LoVo (cell line): ENCODE measurements at places on chromosomes 3 and 15.

DNA sequence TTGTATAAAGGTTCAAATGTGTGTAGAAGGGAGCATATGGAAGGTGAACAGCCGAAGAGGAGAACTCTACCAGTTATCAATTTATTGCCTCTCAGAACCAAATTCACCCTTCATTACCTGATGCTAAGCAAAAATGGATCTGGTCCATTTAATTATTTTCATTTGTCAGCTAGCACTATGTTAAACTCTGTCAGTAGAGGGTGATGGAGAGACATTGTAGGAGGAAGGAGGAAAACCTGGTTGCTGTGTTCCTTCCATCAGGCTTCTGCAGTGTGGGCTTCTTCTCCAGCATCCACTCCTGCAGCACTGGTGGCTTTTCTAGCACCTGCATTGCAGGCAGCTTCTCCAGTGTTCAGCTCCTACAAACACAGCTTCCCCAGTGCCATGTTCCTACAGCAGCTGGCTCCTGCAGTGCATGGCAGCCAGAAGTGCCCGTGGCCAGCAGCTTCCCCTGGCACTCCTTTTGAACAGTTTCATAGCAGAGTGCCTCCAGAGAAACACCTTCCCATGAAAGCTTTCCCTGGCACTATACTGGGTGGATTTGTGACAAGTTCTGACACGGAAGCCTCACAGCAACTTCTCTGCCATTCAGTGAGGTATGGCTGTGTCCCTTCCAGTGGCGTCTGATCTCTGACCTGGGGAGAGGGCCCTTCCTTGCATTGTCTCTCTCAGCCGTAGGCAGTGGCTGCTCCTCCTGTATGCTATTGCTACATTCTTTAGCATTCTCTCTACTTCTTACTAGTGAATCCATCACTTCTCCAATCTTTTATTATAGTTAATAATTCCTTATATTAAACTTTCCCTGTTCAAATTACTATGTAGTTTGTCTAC is 14.6 kb upstream of the IL17RD start:
- no peak for DNase-seq

- DNase-seq, result no peak
Observed at GRCh38 chr15:59378855-59379254, 6.2 kb upstream of the MYO1E start.

- no peak for DNase-seq
Observed at GRCh38 chr3:165225604-165226003, 29.4 kb upstream of the SLITRK3 start.

DNA sequence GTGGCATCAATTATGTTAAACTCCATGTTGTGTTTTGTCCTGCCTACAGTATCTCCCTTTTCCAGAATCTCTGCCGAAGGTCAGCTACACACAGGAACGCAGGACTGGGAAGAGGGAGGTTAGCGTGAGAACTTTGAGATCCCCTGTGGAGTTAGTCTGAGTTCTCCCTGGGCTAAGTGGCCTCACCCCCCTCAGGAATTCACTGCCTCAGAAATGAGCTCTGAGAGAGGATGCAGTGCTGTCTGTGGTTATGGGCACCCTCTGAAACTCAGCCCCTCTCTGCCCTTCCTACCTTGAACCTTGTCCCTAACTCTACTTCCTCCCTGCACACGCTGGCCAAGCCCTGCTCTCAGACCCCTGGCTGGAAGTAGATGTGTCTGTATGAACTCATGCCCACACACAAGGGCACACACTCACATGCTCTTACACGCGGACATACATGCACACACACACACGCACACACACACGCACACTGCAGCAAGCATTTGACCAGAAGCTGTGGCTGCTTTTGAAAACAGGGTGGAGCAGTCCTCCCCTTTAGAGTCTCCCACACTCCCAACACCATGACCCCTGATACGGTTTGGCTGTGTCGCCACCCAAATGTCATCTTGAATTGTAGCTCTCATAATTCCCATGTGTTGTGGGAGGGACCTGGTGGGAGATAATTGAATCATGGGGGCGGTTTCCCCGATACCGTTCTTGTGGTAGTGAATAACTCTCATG is 5.3 kb upstream of the VIPR1 start:
- peak; percentile 96 for DNase-seq

GRCh38 chr3:122810734-122811133 is 15.9 kb downstream of the SLC49A4 start:
- DNase-seq, result no peak

DNA sequence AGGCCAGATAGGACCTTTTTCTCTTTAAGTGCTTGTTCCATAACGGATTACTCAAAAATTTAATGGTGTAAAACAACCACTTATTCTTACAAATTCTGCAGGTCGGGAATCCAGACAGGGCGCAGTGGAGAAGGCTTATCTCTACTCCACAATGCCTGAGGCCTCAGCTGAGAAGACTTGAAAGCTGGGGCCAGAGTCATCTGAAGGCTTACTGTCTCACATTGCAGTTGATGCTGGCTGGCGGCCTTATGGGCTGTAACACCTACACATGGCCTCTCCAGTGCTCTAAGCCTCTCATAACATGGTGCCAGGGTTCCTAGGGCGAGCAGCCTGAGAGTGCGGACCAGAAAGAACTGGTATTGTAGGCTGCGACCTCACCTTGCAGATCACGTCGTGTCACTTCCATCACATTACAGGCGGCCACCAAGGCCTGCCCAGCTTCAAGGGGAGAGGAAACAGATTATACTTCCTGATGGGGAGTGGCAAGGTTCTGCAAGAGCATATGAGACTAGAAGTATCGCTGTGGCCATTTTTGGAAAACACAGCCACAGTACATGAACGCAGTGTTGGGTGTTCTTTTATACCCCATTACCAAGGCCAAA is 32.4 kb downstream of the CMTM7 start:
- no peak for DNase-seq

DNA sequence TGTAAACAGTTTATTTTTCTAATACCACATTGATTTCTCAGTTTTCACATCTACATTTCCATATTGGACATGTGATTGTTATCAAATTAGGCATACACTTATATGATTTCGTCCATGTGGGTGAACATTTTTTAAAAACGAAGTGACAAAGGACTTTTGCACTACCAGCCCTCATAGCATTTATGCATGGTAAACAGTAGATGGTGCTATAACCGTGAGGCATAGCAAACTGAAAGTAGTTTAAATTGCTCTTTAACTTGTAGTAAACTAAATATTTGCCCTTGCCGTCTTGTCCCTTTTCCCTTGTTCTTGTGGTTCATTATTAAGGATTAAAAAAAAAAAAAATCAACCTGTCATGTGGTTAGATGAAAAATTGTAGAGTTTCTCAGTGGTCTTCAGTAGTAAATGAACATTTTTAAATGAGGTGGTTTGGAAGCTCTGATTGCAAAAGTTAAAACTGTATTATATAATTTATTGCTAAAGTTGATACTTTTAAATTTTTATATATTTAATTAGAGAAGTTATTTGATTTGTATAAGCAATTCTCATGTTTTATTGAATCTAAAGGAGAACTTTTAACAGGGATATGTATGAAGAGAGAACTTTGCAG is 24.0 kb downstream of the STX19 start:
- DNase-seq, result peak; percentile 56

GRCh38 chr3:36220173-36220572 is 160.1 kb upstream of the STAC start:
- DNase-seq, result no peak

- DNase-seq, result no peak
Observed at GRCh38 chr15:65663521-65663920, 41.8 kb downstream of the SLC24A1 start.

GRCh38 chr3:190616637-190617036 is 102.8 kb downstream of the IL1RAP start:
- no peak for DNase-seq

DNA sequence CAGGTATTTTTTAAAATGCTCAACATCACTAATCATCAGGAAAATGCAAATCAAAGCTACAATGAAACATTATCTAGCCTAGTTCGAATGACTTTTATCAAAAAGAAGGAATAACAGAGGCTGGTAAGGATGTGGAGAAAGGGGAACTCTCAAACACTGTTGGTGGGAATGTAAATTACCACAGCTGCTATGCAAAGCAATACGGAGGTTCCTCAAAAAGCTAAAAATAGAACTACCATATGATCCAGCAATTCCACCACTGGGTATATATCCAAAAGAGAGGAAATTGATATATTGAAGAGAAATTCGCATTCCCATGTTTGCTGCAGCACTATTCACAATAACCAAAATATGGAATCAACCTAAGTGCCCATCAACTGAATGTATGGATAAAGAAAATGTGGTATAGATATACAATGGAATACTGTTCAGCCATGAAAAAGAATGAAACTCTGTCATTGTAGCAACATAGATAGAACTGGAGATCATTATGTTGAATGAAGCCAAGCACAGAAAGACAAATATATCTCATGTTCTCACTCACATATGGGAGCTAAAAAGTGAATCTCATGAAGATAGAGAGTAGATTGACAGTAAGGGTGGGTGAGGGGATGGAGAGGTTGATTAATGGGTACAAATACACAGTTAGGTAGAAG is 19.7 kb upstream of the CLN6 start:
- no peak for DNase-seq

- no peak for DNase-seq
Observed at GRCh38 chr3:64276131-64276530, 50.9 kb upstream of the PRICKLE2 start.

DNA sequence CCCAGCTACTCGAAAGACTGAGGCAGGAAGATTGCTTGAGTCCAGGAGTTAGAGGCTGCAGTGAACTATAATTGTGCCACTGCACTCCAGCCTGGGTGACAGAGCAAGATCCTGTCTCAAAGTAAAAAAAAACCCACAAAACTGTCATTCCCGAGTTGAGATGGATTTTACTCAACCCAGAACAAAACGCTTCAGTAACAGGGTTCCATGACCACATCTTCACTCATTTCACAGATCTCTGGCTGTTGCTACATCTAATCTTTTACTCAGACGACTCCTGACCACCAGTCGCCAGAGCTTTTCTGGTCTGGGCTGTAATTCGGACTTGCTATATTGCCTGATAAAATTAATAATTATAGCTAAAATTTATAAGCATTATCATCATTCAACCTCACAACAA is 2.4 kb downstream of the DRD3 start:
- no peak for DNase-seq

DNA sequence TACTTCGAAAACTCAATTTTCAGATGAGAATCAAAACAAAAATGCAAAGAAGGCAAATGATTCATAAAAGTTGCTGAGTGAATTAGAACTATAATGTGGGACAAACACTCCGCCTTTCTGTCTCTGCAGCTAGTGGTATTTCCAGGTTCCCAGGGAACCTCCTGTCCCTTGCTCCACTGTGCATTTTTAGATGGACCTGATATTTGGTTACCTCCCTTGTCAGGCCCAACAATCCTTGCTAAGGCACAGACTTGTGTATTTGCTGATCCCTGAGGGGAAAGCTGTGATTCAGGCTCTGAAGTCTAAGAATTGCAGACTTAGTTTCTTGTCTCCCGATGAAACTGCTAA is 162.7 kb downstream of the LPP start:
- no peak for DNase-seq

DNA sequence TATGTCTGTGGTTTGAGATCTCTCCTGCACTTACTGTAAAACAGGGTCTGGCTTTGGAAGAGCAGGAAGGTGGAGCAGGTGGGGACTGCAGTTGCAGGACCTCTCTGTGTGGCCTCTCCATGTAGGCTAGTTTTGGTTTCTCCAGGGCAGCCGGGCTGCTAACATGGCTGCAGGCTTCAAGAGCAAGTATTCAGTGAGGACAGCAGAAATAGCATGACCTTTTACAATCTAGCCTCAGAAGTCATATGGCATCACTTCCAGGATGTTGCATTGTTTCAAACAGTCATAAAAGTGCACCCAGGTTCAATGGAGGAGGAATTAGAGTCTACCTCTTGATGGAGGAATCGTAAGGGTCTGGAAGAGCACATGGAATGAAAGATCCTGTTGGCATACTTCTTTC is 728.7 kb downstream of the NTRK3 start:
- no peak for DNase-seq

DNA sequence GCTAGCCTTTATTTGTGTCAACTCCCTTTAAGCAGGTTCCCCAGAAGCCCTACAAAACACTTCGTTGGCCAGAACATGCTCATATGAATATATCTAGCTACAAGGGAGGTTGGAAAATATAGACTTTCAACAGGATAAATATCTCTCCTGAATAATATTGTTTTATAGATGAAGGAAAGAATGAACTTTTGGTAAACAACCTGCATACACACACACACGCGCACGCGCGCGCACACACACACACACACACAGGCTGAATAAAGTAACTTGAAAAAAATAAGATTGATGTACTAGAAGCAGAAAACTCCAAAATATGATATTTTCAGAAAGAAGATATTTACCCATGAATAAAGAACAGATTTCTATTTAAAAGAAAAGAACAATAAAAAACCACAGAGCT is 72.4 kb upstream of the GADL1 start:
- DNase-seq, result no peak

- DNase-seq, result no peak
Observed at GRCh38 chr3:147411815-147412241, 2.7 kb downstream of the ZIC1 start.

DNA sequence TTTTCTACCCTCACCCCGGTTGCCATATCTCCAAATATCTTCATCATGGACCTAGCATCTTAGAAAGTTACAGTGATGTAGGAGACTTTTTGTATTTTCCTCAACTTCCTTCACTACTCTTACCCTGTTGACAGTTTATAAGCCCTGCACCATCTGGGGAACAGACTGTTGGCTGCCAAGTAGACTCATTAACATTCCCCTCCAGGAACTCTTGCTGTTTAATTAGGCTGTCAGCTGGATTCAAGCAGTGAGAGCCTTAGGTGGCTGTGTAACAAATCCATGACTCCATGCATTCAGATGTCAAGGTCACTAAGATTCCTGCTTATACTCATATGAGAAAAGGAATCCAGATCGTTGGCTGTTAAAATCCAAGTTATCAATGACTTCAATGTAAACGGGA is 198.3 kb downstream of the NAALADL2 start:
- DNase-seq, result no peak

DNA sequence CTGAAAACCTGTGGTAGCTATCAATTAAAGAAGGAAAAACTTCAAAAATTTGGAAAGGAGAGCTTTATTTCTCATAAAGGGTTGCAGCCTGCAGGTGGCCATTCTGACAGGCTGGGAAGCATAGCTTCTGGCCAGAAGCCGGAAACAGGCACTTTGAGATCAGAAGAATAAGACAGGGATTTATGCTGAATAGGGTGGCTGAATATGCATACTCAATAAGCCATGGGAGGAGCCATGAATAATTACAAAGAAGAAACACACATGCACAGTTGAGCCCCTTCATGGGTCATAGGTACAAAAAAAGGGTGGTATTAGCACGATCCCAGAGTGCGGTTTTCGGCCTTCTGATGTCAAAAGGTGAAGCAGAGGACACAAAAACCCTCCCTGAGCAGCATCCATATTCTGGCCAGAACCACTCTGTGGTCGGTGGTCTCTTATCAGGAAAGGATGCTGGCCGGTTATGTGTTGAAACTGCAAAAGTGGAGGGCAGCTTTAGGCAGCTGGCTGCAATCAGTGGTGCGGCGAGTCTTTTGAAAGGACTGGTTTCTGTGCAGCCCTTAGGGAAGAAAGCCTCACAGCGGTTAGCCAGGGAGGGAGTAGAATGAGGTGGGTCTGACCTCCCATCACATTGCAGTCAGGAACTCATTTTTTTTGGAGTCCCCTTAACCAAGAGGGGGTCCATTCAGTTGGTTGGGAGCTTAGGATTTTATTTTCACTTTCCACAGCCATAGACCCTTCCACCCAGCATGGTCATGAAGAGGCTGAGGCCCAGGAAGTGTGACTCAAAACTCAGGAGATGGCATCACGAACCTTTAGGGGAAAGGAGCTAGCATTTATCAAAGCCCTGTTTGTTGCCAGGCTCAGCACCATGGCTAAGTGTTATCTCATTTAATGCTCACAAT is 34.7 kb upstream of the CCDC174 start:
- no peak for DNase-seq
